Kidney capillary endothelial cell (primary cell): ENCODE measurements at places on chromosomes 11 and 22.

DNA sequence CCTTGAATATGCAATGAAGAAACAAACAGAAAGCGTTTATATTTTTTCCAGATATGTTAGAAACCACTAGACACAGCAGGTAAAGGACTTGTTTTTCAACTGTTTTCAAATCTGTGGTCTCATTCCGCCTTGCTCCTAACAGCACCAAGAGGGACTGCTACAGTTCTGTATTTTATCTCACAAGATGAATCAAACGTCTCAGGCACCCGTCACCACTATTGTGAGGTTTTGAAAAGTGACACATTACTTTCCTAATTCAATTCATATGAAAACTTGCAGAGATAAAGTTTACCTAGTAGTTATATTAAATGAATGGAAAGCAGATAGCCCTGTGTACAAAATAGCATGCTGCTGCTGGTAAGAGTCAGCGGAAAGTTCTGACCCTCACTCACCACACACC, 386.3 kb downstream of the ETS1 start:
- no peak for DNase-seq

- DNase-seq, result no peak
These were observed 32.4 kb upstream of the MYH9 start for GRCh38 chr22:36419912-36420882.

DNA sequence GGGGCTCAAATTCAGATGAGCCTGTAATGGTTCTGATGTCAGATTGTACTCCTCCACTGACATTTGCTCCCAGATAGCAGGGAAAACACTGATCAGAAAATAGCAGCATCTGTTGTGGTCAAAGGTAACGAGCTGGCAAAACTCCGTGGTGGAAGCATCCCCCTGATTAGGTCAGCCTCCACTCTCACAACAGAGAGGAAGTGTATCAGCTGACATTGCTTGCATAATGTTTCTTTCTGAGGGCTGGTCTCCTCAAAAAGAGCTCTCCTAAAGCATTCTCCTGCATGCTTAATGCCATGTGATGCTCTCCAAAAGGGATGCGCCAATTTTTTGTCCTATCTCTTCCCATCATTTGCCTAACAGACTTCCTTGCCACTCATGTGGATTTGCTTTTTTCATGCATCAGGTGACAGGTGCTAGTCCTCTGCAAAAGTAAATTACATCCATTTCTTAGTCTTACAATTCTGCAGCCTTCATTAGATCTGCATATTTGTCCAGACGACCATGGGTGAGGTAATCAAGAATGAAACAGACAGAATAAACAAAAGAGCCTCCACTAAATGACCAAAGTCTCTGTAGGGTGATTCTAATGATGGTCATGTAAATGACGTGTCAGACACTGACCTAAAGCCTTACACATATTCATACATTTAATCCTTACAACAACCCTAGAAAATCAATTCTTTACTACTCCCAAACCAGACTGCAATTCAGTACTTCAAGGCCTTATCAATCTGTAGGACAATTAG, 6.4 kb upstream of the TENM4 start:
- no peak for DNase-seq

- DNase-seq, result no peak
These were observed 72.6 kb downstream of the C22orf31 start for GRCh38 chr22:28989035-28989464.

- DNase-seq, result no peak
These were observed 7.6 kb upstream of the JHY start for GRCh38 chr11:122874991-122875390.

GRCh38 chr22:32226326-32227104, 21.6 kb upstream of the RFPL2 start:
- no peak for DNase-seq
